ENCODE measurements at places on chromosomes 11 and 22.

DNA sequence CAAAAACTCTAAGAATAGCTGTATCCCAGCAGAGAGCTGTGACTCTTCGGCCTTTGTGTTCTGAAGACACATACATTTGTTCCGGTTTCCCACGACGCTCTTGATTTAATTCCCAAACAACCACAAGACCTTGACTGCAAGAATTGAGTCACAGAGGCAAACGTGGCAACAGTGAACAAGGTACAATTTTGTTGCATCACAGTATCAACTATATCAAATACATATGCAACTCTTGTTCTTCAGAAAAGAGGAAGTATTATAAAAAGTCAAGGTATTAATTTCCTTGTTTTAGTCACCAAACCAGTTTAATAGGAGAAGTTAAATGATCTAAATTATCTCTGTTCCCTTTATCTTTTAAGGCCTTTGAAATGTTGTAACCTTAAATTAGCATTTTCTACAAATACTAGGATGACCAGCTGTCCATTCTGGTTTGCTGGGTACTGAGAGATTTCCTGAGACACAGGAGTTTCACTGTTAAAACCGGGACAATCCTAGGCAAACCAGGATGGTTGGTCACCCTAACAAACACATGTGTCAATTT lies 11.1 kb downstream of the HPS5 start:
- no peak for DNase-seq

DNA sequence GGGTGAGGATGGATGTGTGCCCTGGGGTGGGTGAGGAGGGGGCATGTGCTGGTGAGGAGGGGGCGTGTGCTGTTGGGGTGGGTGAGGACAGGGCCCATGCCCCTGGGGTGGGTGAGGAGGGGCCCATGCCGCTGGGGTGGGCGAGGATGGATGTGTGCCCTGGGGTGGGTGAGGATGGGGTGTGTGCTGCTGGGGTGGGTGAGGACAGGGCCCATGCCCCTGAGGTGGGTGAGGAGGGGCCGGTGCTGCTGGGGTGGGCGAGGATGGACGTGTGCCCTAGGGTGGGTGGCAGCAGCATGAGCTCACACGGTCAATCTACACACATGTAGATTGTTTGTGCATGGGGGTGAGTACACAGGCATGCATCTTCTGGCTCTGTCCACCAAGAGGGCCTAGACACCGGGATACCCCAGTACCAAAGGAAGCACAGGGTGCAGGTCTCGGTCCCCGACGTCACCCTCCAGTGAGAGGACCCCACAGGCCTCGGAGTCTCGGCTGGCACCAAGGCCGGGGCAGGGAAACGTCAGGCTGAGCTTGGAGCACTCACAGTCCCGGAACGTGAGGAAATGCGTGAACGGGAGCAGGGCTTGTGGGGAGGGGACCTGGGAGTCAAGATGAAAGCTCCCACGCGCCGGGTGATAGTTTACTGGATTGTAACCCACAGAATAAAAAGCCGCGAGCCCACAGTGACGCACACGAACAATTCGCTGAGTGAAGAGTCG lies 37.4 kb upstream of the TOLLIP start:
- DNase-seq: no peak

DNA sequence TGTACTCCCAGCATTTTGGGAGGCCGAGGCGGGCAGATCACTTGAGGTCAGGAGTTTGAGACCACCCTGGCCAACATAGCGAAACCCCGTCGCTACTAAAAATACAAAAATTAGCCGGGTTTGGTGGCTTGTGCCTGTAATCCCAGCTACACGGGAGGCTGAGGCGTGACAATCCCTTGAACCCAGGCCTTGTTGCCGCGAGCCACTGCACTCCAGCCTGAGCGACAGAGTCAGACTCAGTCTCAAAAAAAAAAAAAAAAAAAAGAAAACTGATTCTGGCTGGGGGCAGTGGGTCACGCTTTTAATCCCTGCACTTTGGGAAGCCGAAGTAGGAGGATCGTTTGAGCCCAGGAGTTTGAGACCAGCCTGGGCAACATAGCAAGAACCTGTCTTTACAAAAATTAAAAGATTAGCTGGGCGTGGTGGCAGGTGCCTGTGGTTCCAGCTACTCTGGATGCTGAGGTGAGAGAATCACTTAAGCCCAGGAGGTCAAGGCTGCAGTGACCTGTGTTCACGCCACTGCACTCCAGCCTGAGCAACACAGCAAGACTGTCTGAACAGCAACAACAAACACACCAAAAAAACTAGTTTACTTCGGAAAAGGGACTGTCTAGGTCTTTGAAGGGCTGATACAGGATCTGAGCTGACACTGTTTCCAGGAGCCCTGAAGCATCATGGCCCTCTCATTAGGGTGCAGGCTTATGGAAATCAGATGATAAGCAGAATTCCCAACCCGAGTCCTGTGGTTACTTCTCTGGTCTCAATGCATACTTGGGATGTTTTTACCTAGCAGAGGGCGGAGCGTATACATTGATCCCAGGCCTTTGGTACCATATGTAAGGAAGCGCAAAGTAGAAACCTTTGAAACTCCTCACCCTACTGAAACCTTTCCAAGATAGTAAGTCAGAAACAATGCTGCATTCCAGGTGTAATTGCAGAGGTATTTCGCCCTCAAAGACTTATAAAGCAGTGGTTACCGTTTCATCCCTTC lies 1.8 kb upstream of the CHKB start:
- DNase-seq: no peak

- DNase-seq: no peak
These were observed 18.1 kb downstream of the BTG4 start for GRCh38 chr11:111494040-111494439.

DNA sequence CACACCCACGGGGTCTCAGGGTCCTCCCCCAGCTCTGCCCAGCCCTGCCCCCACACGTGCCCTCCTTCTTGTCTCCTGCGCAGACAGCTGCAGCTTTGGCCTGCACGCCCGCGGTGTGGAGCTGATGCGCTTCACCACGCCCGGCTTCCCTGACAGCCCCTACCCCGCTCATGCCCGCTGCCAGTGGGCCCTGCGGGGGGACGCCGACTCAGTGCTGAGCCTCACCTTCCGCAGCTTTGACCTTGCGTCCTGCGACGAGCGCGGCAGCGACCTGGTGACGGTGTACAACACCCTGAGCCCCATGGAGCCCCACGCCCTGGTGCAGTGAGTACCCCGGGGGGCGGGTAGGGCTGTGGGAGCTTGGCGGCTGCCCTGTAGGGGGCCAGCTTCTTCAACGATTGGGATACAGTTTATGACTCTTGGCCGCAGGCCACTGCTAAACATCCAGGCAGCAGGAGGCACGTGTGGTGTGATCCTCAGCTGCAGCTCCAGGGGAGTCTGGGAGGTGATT lies 30.8 kb downstream of the ST14 start:
- DNase-seq: no peak

DNA sequence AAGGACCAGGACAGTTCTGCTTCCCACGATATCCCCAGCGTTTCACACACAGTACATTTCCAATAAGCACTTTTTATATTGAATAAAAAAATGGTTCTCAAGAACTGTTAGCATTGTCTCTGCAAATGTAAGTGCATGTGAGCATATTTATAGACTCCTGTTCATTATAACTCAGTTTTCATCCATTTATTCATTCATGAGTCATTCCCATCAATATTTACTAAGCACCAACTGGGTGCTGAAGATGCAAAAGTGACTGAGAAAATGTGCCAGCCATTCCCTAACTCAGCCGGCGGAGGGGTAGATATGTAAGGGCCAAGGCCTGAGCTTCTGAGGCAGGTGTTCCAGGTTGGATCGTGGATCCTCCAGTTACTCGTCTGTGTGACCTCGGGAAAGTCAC lies 64.8 kb downstream of the CACNG2 start:
- no peak for DNase-seq

- no peak for DNase-seq
These were observed 10.8 kb upstream of the ANKRD13D start for GRCh38 chr11:67278135-67278938.

GRCh38 chr22:20957683-20958431 lies 9.2 kb upstream of the AIFM3 start:
- DNase-seq: no peak

DNA sequence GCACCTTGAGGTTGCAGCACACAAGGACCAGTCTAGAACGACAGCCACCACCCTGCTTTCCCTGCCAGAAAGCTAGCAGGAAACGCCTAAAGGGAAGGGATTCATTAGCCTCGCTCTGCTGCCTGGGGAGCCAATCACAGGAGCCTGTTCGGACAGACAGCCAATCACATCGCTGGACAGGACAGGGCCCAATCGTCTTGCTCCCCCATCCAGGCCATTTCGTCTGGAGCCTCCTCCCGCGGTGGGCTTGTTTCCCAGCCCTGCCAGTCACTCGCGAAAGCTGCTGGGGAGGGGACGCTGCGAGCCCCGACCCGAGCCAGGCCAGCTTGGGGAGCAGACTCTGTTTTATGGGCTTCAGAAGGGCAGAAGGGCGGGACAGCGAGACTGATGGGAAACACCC lies 79.8 kb upstream of the NCAM1 start:
- DNase-seq: peak; percentile 64

DNA sequence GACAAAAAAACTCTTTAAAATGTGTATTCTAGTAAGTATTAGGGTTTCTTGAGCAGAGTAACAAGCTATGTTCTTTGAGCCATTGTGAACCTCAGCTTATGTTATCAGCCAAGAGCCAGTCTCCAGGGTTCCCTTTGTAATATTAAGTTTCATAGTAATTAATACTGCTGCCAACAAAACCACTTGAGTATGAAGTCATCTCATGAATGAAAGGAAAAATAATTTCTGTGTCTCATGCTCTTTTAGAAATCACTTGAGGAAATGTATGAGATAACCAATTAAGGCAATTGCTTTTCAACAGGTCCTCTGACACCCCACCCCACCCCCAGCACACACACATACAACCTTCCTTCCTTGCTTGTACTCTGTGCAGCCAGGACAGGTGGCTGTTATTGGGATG lies 59.9 kb downstream of the BBOX1 start:
- no peak for DNase-seq

DNA sequence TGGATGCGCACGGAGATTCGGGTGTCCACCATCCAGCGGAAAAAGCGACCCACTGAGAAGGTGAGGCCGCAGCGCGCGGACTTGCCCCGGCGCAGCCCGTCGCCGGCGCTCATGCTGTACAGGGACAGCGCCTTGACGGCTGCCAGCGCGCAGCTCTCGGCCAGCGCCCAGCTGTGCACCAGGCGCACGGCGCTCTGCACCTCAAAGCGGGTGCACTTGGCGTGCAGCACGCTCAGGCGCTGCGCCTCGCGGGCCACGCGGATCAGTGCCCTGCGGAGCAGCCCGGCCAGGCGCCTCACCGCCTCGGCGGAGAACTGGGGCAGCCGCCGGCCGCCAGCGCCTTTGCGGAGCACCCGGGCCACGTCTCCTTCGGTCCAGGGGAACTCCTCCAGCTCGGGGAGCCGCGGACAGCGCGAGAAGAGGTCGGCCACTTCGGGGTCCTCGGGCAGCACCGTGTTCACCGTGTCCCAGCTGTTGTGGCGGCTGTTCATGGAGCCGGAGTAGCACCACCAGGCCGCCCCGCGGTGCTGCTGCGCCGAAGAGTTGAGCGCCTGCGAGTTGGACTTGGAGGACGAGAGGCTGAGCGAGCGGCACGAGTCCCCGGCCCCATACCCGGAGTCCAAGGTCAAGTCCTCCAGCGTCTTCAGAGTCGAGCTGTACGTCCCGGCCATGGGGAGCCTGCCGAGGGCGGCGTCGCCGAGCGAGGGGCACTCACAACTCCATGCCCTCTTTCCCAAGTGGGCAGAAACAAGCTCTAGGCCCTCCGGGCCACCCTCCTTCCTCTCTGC lies 703 bp downstream of the ABTB2 start:
- DNase-seq: no peak

DNA sequence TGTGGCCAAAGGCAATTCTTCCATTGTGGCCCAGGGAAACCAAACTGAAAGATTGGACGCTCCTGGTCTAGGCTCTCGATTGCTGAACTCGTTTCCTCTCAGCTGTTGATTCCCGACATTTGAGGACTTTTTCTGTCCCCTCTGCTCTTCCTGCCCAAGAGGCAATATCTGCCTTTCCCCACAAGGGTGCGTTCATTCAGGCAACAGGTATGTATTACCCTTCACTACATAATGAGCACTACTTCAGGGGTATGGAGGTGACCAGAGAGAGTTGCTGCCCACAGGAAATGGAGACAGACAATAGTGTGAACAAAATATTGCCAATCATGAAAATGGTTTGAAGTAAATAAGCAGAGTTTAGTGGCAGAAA lies 8.2 kb downstream of the PTH start:
- no peak for DNase-seq

GRCh38 chr11:75597636-75598035 lies 35.6 kb downstream of the SERPINH1 start:
- peak; percentile 47 for DNase-seq

- no peak for DNase-seq
These were observed 32.6 kb upstream of the CRYBB3 start for GRCh38 chr22:25167082-25167481.

- DNase-seq: no peak
These were observed 17.1 kb downstream of the TOM1 start for GRCh38 chr22:35316751-35317150.

DNA sequence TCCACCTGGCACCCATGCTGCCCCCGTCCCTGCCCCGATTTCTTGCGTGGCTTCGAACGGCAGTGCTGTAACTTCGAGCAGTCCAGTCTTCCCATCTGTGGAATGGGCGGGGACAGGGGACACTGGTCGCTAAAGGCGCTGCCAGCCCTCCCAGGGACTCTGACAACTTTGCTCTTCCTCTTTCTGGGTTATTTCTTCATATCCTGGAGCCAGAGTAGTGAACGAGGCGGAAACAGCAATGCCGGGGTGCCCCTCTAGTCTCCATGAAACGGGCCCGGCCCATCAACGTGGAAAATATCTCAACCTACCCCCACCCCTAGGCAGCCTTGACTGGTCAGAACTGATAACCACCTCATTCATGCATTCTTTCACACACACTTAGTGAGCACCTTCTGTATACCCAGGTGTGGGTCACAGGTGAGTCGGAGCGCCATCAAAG lies 42.8 kb downstream of the TRIOBP start:
- DNase-seq: no peak

GRCh38 chr22:49286181-49286760 lies 541.4 kb downstream of the BRD1 start:
- DNase-seq: no peak

DNA sequence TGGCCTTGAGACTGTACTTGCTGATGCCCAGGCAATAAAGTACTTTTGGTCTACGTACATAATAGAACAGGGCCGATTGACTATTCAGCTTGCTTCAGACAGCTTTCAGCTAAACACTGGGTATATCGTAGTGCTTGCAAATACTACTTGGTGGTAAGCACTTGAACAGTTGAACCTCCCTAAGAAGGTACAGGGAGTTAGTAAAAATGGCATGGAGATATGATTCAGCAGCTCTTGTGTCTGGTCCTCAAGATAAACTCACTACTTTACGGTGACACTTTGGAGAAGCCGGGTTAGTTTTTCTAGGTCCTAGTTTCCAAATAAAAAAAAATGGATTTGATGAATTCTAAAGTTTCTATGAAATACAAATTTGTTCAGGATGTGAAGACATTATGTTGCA lies 7.3 kb downstream of the CCDC117 start:
- no peak for DNase-seq
